ENCODE measurements at places on chromosomes 5 and 9.

- no peaks in the 10 kb centered on the region for H3K4me1 ChIP-seq
- H3K27me3 ChIP-seq = peaks cover 1% of the 10 kb centered on the region
- no peaks in the 10 kb centered on the region for H3K36me3 ChIP-seq
- no peak overlapping the region for H3K4me3 ChIP-seq
- no peak overlapping the region for H3K27ac ChIP-seq
- no peak for ATAC-seq
Observed at GRCh38 chr9:87891754-87892153, 9.1 kb downstream of the SPATA31E1 start.

DNA sequence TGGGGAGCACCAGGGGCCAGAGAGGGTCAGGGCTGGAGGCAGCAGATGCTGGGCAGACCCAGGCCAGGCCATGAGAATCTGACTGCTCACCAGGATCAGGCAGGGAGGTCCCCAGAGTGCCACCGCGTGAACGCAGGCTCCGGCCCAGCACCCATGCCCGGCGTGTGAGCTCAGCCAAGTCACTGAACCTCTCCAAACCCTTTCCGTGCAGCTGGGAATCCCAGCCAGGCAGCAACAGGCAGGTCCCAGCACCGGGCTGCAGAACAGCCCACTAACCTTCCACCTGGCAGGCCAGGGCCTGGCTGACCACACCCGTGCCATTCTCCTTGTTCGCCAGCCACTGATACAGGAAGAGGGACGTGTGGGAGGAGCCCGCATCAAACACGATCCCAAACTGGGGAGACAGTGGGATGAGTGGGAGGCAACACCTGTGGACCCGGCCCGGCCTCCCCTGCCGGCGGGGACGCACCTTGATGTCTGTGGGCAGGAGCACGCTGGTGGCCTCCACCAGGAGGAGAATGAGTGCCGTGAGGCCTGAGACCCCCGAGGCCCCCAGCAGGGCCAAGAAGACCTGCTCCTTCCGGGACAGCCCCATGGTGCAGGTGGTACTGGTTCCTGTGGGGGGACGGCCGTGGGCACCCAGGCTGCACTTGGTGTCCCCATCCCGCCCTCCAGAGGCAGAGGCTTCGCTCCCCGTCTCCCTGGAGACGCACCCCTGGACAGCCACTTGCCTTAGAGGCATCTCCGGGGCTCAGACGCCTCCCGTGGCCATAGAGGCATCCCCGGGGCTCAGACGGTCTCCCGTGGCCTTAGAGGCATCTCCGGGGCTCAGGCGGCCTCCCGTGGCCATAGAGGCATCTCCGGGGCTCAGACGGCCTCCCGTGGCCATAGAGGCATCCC lies 3.2 kb downstream of the ENTPD8 start:
- no peaks in the 10 kb centered on the region for H3K4me1 ChIP-seq
- no peak overlapping the region for H3K4me3 ChIP-seq
- H3K27me3 ChIP-seq = peaks cover 53% of the 10 kb centered on the region
- ATAC-seq = no peak

DNA sequence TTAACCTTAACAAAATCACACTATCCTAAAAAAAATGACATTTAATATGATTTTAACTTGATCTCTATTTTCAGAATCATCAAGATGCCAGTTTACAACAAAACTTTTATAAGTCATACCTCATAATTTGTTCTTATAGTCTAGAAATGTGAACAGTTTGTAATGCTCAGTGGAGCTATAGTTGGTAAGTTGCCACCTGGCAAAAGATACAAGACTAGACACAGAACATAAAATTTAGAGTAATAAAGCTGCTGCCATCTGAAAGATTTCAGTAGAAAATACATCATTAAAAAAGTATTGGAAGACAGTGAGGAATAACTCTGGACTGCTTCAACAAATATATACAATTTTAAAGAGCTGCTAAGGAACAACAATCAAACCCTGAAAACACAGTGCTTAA lies 233.8 kb downstream of the GABRG2 start:
- no peak overlapping the region for H3K4me3 ChIP-seq
- no peaks in the 10 kb centered on the region for H3K36me3 ChIP-seq
- H3K27ac ChIP-seq = no peak overlapping the region
- no peak for ATAC-seq
- H3K4me1 ChIP-seq = no peaks in the 10 kb centered on the region

DNA sequence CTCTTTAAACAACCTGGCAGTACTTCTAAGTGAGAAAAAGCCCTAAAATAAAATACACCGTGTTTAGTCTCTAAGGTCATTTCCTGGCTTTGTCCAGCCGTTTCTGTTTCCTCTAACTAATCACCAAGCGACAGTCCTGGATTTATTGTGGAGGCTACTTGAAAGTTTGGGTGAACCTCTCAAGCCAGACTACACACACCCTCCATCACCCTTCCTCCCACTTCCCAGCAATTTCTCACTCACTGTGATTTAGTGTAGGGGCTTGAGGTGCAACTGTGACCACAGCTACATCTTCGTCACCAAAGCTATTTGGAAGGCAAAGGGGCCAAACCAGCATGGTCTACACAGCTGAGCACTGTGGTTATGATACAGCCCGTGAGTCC lies 240.0 kb upstream of the SLC24A2 start:
- no peak overlapping the region for H3K27ac ChIP-seq
- no peak overlapping the region for H3K4me3 ChIP-seq
- no peak for ATAC-seq
- no peaks in the 10 kb centered on the region for H3K36me3 ChIP-seq
- H3K27me3 ChIP-seq = no peaks in the 10 kb centered on the region
- H3K4me1 ChIP-seq = no peaks in the 10 kb centered on the region

DNA sequence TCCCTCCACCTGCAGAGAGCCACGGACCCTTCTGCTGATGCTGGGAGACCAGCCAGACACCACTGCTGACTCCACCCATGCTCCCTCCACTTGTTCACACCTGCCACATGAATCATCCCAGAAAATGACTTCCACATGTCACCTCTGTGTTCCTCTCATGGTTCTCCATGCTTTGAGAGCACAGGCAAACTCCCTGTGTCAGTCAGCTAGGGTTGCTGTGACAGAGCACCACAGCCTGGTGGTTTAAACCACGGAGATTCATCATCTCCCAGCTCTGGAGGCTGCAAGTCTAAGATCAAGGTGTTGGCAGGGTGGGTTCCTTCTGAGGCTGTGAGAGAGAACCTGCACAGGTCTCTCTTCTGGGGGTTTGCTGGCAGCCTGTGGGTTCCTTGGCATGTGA lies 381.4 kb downstream of the GADD45G start:
- no peak overlapping the region for H3K27ac ChIP-seq
- peaks cover 16% of the 10 kb centered on the region for H3K27me3 ChIP-seq
- H3K36me3 ChIP-seq = no peaks in the 10 kb centered on the region
- no peak for ATAC-seq

GRCh38 chr9:95025213-95026147 lies 292.0 kb downstream of the FANCC start:
- peaks cover 8% of the 10 kb centered on the region for H3K36me3 ChIP-seq
- no peak overlapping the region for H3K27ac ChIP-seq
- H3K4me3 ChIP-seq = no peak overlapping the region
- no peak for ATAC-seq
- H3K4me1 ChIP-seq = no peaks in the 10 kb centered on the region
- no peaks in the 10 kb centered on the region for H3K27me3 ChIP-seq

DNA sequence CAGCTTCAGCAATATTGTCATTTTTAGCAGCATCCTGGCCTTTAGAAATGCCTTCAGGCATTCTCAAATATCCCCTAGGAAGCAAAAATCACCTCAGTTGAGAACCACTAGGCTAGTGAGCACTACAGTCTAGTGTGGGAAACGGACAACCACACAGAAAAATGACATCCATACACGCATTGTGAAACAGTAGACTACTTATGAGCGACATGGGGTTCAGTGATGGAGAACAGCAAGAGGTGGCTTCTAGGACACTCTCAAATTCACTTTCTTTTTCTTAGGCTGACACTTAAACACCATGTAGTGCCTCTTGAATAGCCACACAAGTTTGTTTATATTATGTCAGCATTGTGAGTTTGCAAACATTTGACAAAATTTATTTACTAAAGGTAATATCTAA lies 203.0 kb downstream of the KDM4C start:
- no peak overlapping the region for H3K27ac ChIP-seq
- H3K4me3 ChIP-seq = no peak overlapping the region
- peaks cover 20% of the 10 kb centered on the region for H3K36me3 ChIP-seq
- peaks cover 8% of the 10 kb centered on the region for H3K4me1 ChIP-seq
- no peak for ATAC-seq

DNA sequence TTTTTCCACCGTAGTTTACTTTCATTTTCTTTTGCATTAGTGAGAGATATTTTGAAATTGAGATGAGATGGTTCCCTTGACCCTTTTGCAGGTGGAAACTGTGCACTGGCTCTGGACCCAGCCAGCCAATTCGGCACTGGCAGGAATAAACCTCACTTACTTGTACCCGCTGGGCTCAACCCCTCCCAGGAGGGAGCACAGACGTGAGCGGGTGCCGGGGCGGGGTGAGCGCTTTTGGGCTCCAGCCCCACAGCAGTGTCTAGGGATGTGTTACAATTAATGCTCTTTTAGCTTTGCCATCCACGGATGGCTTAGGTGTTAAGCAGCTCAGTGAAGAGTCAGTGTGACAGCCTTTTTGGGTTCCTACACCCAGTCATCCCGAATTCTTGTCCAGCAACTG lies 766.1 kb upstream of the CHD1 start:
- no peaks in the 10 kb centered on the region for H3K4me1 ChIP-seq
- no peak overlapping the region for H3K4me3 ChIP-seq
- H3K27ac ChIP-seq = no peak overlapping the region
- no peaks in the 10 kb centered on the region for H3K36me3 ChIP-seq

DNA sequence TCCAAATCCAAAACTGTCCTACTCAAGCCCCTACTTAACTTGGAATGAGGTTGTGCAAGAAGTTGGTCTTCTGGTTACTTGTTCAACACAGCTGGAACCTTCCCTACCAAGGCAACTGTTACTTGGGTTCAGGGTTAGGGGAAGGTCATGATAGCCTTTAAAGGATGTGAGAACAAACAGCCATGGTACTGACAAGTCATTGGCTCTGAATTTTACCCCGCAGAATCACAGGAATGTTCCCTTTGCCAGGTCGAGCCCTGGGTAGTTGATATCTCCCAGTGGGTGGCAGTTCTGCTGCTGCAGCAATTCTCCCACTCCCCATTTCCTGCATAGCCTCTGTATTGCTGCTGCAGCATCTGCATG lies 396.1 kb upstream of the MPDZ start:
- no peaks in the 10 kb centered on the region for H3K27me3 ChIP-seq
- H3K4me1 ChIP-seq = no peaks in the 10 kb centered on the region
- no peak for ATAC-seq

DNA sequence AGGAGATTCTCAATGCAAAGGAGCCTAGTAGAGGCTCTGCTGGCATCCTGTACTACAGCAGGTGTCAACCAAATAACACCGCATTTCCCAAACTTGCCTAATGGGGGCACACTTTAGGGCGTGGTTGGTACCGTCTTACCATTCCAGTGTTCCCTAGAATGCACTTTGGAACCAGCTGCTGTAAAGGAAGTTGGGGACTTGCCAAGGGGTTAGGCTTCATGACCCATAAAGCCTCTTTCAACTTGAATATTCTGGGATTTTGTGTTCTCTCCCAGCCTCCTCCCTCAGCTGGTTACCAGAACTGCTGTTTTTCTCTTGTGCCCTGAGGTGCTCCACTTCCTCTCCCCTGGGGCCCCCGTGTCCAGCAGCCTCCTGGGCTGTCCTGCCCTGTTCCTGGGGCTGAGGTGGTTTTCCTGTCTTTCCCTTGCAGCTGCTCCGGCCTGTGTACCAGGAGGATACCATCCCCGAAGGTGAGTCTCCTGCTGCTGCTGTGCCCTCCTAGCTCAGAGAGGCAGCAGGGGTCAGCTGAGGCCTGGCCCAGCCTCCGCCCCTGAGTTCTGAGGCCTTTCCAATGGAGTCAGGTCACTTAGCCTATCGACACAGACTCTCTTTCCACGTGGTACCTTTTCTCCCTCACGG lies 44.7 kb downstream of the RGS3 start:
- no peak overlapping the region for H3K4me3 ChIP-seq
- no peak overlapping the region for H3K27ac ChIP-seq
- ATAC-seq = no peak
- no peaks in the 10 kb centered on the region for H3K27me3 ChIP-seq

DNA sequence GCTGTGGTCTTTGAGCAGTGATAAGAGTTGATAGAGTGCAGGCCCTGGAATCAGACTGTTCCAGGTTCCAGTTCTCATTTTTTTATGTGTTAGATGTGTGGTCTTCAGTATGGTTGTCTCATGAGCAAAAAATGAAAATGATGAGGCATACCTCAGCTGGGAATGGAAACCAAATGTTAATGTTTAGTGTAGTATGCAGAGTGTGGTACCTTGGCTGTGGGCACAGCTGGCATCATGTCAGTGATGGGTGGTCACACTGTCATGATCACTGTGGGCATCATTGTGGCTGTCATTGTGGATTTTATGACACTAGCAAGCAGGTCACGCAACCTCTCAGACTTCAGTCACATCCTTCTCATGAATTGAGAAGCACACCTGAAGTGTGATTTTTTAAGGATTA lies 6.4 kb downstream of the ABLIM3 start:
- peaks cover 8% of the 10 kb centered on the region for H3K4me1 ChIP-seq
- no peak for ATAC-seq
- H3K36me3 ChIP-seq = peaks cover 6% of the 10 kb centered on the region

GRCh38 chr5:128100860-128101557 lies 17.4 kb downstream of the SLC12A2 start:
- H3K27me3 ChIP-seq = no peaks in the 10 kb centered on the region
- no peak overlapping the region for H3K4me3 ChIP-seq
- ATAC-seq = no peak
- peaks cover 13% of the 10 kb centered on the region for H3K4me1 ChIP-seq
- H3K27ac ChIP-seq = no peak overlapping the region
- H3K36me3 ChIP-seq = peaks cover 30% of the 10 kb centered on the region

- H3K4me1 ChIP-seq = no peaks in the 10 kb centered on the region
- peaks cover 6% of the 10 kb centered on the region for H3K36me3 ChIP-seq
- H3K27ac ChIP-seq = no peak overlapping the region
- no peak overlapping the region for H3K4me3 ChIP-seq
Observed at GRCh38 chr9:69131682-69132081, 42.4 kb upstream of the TJP2 start.

DNA sequence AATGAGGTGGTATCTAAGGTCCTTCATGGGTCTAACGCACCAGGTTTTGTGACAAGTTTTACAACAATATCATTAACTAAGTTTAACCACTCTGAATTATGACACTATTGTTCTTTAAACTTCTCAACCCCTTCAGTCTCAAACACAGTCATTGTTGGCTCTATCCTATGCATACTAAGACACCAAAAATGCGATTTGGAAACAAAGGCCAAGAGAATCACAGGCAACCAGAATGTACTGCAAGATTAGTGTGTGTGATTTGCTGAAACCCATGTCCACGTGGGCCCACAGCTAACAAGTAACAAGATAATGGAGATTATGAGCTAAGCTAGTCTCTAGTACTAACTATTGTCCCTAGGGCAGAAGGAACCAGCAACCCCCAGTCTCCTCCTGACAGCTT lies 142.2 kb upstream of the RANBP3L start:
- no peak for ATAC-seq
- H3K27ac ChIP-seq = no peak overlapping the region
- H3K4me3 ChIP-seq = no peak overlapping the region
- H3K4me1 ChIP-seq = no peaks in the 10 kb centered on the region
- no peaks in the 10 kb centered on the region for H3K27me3 ChIP-seq

All from stimulated activated memory B cell treated with anti-CD40 and anti-IgM and Interleukin-4, amounts not matched to agents 10 μg/mL and 1 μg/mL and 100 μg/mL, for 72 hours (primary cell).